Activated T-helper 17 cell treated with anti-CD3 and anti-CD28 coated beads, Interleukin-2, amount 50 U/mL, for 72 hours (primary cell): ENCODE measurements at places on chromosomes 7 and 10. TPM values are rescaled to one million over a fixed set of nuclear protein-coding genes. Genes with fewer than 3 reads are reported as not detected.

DNA sequence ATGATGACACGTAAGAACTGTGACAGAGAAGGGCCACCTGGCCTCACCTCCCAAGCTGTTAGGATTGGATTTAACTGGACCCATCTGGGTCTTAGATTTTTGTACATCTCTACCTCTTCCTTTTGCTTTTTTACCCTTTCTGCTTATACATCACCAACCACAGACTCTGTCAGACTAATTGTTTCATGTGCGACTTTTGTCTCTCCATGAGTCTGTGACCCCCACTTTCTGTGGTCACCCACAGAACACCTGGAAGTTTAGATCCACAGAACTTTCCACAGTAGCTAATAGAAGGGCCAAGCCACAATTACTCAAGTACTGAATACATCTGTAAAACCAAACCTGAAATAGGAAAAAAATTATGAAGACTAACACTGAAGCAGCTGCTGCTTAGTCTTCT is 23.1 kb downstream of the SEC31B start:
- ATAC-seq = peak; percentile 73

GRCh38 chr10:22159979-22160378 is 57.8 kb downstream of the EBLN1 start:
- ATAC-seq = no peak

DNA sequence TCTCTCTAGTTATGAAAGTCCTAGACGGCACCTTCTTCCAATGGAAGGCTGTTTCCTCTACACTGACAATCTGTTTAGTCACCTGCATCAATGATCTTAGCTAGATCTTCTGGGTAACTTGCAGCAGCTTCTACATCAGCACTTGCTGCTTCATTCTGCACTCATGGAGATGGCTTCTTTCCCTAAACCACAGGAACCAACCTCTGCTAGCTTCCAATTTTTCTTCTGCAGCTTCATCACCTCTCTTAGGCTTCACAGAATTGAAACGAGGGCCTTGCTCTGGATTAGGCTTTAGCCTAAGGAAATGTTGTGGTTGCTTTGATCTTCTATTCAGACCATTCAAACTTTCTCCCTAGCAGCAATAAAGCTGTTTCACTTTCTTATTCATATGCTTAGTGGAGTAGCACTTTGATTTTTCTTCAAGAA is 24.6 kb downstream of the NAMPT start:
- peak; percentile 34 for ATAC-seq

DNA sequence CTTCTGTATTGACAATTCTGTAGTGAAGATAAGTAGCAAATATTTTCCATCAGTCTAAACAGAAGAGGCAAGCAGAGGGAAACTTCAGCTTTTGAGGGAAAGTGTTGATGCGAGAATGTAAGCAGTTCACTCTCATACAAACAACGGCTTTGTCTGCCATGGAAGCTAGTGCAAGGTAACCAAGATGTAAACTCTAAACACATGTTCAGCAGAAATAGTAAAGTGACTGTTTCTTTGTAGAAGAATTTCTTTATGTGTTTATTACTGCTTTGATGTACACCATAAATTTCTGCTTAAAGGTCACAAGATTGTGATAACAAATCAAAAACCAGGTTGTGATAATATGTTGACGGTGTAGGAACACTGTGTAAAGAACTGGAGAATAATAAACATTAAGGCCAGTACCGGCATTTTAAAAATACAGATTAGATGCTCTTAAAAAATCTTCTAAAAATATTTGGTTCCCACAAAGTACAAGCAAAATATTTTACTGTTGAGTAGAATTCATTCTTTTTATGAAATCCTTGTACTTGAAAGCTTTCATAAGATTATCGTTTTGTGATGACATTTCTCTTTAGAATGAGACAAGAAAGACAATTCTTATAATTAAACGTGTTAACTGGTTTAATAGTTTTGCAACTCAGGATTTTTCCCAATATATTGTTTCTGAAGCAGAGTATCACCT is 34.2 kb downstream of the SEMA3C start:
- ATAC-seq = no peak

DNA sequence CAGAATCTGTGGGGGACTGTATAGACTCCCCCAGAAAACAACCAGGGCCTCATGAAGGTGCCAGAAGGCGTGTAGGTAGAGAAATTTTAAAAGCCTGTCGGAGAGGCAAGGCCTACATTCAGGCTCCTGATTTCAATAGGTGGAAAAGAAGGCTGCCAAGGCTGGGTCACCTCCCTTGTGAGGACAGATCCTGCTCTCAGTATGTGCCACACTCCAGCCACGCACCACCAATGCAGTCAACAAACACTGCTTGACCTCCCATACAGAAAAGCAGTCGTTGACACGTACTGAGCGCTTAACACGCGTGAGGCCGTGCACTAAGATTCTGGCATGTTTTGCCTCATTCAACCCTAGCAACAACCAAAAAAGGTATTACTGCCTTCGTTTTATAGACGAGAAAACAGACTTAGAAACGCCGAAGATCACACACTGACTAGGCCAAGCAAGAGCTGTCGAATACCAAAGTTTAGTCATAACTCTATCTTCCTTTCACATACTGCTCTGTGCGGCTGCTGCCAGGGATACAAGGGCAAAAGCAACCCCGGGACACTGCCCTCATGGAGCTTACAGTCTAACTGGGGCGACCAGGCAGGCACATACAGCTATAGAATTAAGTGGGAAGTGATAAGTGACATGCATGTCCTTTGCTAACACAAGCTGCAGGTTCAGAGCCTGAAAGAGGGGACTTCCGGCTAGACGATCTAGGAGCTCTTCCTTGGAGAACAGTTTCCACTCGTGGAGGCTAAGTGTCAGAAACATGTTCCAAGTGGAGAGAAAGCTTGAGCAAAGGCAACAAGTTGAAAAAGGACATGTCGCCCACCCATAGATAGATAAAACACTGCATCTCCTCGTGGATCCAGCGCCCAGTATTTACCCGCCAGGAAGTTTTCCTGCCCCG is 797 bp upstream of the NKX2-3 start:
- ATAC-seq = no peak

- ATAC-seq = no peak
These were observed 116.9 kb downstream of the LRMDA start for GRCh38 chr10:75548356-75548755.

The RAPGEF5 gene
- 0.56 TPM for total RNA-seq

- ATAC-seq = peak; percentile 82
These were observed 7.6 kb downstream of the IQCE start for GRCh38 chr7:2566348-2566889.

GRCh38 chr7:127258111-127258510 is 5.4 kb upstream of the GRM8 start:
- no peak for ATAC-seq

- no peak for ATAC-seq
These were observed 114.2 kb upstream of the GPR22 start for GRCh38 chr7:107355616-107356015.

GRCh38 chr10:6103591-6103990 is 14.8 kb downstream of the RBM17 start:
- ATAC-seq = no peak

- ATAC-seq = no peak
These were observed 24.9 kb downstream of the TECTB start for GRCh38 chr10:112308125-112308502.

GRCh38 chr7:8442814-8443304 is 9.4 kb downstream of the NXPH1 start:
- ATAC-seq = peak; percentile 29

DNA sequence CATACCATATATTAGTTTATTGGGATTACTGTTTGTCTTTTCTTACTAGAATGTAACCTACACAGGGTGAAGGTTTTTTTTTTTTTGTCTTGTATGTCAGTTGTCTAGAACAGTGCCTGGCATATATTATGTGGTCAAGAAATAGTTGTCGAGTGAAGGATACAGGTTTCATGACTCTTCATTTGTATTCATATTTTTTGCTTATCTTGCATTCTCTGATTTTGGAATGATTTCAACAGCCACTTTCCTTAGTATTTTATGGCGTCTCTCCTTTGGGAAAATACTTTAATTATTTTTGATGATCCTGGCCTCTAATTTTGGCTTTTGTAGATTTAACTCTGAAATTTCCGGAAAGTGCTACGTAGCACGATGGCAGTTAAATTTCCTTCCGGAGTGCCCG is 12.4 kb downstream of the RBM33 start:
- no peak for ATAC-seq

GRCh38 chr10:70340137-70340536 is 42.3 kb downstream of the LRRC20 start:
- no peak for ATAC-seq

GRCh38 chr10:65670087-65670486 is 1255.7 kb upstream of the LRRTM3 start:
- ATAC-seq = no peak

DNA sequence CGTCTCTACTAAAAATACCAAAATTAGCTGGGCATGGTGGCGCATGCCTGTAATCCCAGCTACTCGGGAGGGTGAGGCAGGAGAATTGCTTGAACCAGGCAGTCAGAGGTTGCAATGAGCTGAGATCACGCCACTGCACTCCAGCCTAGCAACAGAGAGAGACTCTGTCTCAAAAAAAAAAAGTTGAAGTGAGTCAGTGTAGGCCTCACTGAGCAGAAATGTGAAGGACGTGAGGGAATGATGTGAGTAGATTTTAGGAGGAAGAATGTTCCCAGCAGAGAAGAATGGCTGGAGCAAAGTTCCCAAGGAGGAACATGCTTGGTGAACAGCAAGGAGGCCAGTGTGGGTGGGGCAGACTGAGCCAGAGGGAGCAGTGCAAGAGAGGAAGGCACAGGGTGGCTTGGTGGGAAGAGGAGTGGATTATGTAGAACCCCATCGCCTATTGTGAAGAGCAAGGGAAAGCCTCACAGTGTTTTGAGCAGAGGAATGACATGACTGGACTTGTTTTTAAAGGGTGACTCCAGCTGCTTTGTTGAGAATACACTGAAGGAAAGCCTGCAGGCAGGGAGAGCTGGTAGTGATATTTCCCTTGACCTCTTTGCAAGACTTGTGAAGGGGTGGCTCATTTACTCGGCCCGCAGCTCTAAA is 708.7 kb downstream of the SUGCT start:
- no peak for ATAC-seq

The EIF5AL1 gene
- total RNA-seq = not detected

The RAB19 gene
- total RNA-seq = 7.2 TPM

The RASSF4 gene
- total RNA-seq = 4.4 TPM

- peak; percentile 58 for ATAC-seq
These were observed 435 bp upstream of the PWWP2B start for GRCh38 chr10:132396494-132397035.

- no peak for ATAC-seq
These were observed 5.8 kb downstream of the CHAT start for GRCh38 chr10:49619613-49620012.

DNA sequence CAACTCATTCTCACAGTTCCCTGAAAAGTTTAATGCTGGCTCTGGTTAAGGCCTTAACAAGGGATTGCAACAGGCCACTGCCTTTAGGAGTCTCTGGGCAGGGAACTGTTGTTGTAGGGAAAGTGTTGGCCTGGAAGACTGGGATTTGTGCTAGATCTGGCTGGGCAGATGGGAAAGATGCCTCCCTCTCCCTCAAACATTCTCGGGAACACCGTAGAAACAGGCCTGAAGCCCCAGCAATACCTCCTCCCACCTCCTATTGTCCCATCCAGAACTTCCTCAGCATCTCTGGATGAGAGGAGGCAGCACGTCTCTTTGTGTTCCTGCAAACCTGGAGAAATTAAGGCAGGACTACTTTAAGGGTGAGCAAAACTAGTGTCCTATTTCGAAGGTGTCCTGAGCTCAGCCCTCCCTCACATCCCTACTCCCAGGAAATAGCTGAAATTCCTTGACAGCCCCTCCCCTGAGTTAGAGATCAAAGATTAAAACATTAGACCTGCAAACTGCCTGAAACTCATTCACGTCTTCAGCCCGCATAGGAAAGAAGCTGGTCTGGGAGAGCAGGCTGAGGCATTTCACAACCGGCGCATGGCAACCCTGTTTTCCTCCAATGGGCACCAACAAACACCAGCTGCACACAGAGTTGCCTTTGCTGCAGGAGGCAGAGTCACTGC is 10.9 kb upstream of the MAP3K8 start:
- ATAC-seq = no peak

DNA sequence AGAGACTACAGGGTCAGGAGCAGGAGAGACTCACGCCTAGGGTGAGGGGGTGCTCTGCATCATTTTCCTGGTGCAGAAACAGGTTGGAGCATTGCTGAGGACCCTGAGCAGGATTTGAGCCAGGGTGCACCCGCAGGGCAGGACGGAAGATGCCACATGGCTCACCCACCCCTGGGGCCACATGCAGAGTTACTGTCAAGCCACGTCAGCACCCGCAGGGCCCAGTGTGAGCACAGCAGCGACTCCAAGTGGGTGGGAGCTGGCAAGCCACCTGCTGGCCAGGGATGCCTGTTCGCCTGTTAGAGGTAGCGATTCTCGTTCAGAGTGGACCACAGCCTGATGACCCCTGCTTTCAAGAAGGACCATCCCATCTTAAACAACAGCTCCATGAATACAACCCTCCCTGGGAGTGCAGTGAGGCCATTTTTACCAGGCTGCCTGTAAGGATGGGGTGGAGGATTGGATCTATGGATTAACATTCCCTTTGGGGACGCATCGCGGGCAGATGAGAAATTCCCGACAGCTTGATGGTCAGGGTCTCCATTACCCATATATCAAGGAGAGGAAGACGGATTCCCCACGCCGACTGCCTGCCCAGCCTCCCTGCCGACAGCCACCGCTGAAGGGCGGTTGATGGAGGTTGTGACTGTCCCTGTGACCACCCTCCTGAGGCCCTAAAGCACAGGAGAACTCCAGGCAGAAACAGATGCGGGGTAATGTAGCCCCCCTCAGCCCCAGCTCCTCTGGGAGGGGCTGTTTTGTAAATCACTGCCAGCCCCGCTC is 101.1 kb upstream of the RET start:
- no peak for ATAC-seq

The PRSS37 gene
- not detected for total RNA-seq

The MALRD1 gene
- not detected for total RNA-seq

- no peak for ATAC-seq
These were observed 88.0 kb upstream of the ZPBP start for GRCh38 chr7:50181081-50181480.

DNA sequence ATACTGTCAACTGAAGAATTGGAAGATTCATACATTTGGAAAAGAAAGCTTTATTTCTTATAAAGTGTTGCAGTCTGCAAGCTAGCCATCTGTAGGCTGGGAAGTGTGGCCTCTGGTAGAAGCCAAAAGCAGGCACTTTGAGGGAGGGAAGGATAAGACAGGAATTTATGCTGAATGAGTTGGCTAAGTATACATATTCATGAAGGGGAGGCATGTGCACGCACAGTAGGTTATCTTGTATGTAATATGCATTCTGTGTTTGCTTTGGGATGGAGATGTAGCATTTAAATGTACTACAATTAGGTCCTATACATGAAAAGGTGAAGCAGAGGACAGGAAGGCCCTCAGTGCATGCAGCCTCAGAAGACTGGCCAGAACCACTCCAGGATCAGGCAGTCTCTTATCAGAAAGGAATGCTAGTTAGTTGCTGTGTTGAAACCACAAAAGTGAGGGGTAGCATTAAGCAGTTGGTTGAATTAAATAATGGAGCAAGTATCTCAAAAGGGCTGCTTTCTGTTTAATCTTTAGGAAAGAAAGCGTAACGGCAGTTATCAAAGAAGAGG is 40.9 kb downstream of the MYO3A start:
- ATAC-seq = no peak

- no peak for ATAC-seq
These were observed 70.0 kb downstream of the CXCL12 start for GRCh38 chr10:44314802-44315460.

- ATAC-seq = no peak
These were observed 72.7 kb downstream of the COL13A1 start for GRCh38 chr10:69874449-69874848.

- peak; percentile 89 for ATAC-seq
These were observed 108.8 kb upstream of the GSDME start for GRCh38 chr7:24866004-24866615.

The MYH16 gene
- total RNA-seq = not detected

- peak; percentile 4 for ATAC-seq
These were observed at the start of gene CDK5 for GRCh38 chr7:151057506-151057988. Gene CDK5, minus strand, starts transcription at chr7:151057897. Its CDS starts 49 bp downstream, at chr7:151057848.
